Activated CD4-positive, alpha-beta memory T cell treated with anti-CD3 and anti-CD28 coated beads for 36 hours (primary cell): ENCODE measurements at places on chromosomes 16 and 17. TPM values are rescaled to one million over a fixed set of nuclear protein-coding genes. Genes with fewer than 3 reads are reported as not detected.
A peak's percentile ranks its signal among the peaks of the same experiment; 100 is the strongest.

PIP4K2B gene
- total RNA-seq, result 37.8 TPM

TAOK1 gene
- total RNA-seq, result 29.8 TPM

SCGB1C2 gene
- not detected for total RNA-seq

DNA sequence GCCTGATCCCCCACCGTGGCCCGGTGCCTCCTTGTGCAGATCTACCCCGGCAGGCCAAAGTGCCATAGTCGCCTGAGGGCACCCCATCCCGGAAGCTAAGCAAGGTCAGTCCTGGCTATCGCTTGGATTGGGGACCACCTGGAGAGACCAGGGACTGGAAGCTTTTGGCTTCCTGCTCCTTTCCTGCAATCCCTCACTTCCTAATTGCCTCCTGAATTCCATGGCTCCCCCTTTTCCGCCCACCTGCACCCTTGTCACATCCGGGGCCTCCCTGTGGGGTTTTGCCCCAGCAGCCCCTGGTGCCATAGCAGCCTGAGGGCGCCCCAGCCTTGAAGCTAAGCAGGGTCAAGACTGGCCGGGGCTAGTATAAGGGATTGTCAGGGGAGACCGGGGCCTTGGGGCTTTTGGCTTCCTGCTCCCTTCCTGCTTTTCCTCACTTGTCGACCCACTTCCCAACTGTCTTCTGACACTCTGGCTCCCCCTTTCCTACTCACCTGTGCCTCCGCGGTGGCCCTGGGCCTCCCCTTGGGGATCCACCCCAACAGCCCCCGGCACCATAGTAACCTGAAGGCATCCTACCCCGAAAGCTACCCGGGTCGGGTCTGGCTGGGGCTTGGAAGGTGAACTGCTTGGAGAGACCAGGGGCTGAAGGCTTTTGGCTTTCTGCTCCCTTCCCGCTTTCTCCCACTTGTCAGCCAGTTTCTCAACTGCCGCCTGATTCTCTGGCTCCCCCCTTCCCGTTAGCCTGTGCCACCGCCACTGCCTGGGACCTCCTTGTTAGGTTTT is 2293.6 kb downstream of the TP53TG3F start:
- no peak for DNase-seq

DNA sequence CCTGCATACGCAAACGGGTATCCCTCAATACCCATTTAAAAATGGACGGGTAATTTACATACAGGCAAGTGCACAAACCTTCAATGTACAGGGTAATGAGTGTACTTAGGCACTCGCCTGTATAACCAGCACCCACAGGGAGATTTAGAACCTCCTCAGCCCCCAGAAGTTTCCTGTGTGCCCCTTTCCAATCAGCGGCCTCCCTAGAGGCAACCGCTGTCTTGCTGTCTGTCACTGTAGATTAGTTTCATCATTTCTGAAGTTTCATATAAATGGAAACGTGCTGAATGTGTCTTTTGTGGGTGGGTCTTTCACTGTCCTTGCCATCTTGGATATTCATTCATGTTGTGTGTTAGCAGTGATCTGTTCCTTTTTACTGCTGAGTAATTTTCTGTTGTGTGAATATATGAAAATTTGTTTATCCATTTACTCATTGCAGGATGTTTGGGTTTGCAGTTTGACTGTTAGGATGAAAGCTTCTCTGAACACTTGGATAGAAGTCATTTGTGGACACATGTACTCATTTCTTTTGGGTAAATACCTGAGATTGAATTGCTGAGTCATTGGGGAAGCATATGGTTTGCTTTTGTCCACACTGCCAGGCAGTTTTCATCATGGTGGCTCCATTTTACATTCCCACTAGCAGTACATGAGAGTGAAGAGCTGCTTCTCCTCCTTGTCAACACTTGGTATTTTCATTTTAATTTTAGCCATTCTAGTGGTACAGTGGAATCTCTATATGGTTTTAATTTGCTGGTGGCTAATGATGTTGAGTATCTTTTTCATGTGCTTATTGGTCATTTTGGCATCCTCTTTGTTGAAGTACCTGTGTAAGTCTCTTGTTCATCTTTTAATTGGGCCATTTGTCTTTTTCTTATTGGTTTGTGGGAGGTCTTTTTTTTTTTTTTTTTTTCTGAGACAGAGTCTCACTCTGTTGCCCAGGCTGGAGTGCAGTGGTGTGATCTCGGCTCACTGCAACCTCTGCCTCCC is 2.1 kb upstream of the ADCY7 start:
- peak; percentile 78 for DNase-seq

DNA sequence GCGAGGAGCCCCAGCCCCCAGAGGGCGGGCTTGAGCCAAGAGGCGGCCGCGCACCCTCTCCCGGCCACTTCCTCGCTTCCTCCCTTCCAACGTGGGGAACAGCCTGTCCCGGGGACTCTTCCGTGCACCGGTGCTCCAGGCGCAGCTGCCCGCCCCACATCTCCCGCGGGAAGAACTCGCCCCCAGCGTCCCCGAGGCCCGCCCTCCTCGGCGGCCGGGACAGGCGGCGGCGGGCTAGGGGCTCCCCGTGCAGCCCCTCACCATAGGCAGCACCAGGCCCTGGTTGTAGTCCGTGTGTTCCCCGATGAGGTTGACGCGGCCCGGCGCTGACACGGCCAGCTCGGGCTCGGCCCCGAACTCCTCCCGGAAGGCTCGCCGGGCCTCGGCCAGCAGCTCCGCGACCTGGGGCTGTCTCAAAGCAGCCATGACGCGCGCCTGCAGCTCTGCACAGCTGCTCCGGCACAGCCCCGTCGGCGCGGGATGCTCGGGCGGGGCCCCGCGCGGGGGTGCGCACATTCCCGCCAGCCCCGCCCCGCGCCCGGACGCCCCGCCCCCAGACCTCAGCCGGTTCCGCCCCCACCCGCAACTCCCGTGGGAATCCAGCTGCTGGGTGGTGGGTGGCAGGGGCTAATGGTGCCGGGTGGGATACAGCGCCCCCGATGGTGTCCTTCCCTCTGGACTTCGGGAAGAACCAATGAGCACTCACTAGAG is at the start of gene GALK1:
Gene GALK1, minus strand, starts transcription at position 482 of the 711 bp plus-strand sequence. Its CDS starts 56 bp downstream, at position 426.
- DNase-seq, result peak; percentile 83

DNA sequence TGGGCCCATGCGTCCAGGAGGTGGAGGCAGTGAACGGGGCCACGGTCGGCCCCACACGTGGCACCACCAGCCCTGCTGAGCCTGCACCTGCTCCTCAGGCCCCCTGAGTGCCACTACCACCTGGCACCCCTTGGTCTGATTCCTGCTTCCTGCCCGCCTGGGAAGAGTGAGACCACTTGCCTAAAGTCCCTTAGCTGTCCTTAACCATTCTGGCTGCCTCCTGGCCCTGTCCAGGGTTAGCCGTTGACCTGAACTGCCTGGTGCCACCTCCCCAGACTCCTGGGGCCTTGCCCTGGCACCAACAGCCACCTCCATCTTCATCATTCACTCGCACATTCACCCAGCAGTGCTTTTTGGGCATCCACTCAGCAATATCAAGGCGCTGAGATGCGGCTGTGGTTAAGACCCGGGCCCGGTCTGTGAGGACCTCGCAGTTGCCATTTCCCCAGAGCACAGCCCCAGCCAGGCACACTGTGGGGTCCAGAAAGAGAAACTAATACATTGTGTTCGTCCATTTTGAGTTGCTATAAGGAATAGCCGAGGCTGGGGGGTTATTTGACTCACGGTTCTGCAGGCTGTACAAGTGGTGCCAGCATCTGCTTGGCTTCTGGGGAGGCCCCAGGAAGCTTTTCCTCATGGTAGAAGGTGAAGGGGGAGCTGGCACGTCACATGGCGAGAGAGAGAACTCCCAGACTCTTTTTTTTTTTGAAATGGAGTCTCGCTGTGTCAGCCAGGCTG is 318.4 kb downstream of the SEC14L1 start:
- DNase-seq, result peak; percentile 57

DNA sequence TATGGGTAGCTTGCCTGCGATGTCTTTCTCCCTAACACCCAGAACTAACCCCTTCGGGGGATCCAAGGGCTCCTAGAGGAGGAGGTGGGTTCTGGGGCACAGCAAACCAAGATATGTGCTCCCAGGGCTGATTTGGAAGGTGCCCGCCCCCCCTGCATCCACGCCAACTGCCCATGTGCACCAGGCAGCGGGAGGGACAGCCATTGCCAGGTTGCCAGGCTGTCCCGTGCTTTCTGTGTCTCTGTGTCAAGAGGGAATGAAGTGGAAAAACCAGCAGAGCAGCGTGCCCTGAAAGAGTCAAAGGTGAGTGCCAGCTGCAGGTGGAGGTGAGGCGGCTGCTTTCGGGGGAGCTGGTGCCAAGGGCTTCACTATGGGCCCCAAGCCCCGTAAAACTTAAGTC is 6.4 kb downstream of the TEKT5 start:
- DNase-seq, result no peak

- DNase-seq, result no peak
Measured at GRCh38 chr16:73063854-73064211, 15.9 kb upstream of the ZFHX3 start.

- DNase-seq, result no peak
Measured at GRCh38 chr17:2635241-2635640, 41.8 kb downstream of the PAFAH1B1 start.
